Lung (tissue), 17 donors: ENCODE measurements at places on chromosomes 12 and 14.

DNA sequence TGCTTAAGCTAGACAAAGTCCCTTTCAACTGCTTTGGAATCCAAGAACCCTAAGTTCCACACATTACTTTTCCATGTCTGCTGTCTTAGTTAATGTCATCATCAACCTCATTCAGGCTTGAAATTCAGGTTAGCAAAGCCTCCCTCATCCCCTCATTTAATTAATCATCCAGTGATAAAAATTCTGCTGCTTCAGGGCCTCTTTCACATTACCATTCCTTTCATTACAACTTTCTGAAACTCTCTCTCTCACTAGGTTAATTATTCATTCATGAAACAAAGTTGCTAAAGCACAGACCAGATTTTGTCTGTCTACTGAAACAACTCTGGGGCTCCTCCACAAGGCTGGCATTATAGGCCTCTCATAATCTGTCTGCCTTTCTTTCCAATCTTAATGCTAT lies 9.4 kb upstream of the VTI1B start:
- H3K4me1 ChIP-seq: no peaks in the 10 kb centered on the region
- H3K36me3 ChIP-seq: peaks cover 10% of the 10 kb centered on the region
- no peaks in the 10 kb centered on the region for H3K27me3 ChIP-seq
- H3K4me3 ChIP-seq: no peak overlapping the region

GRCh38 chr14:63478010-63478409 lies 65.2 kb downstream of the PPP2R5E start:
- no peak overlapping the region for H3K4me3 ChIP-seq
- H3K36me3 ChIP-seq: no peaks in the 10 kb centered on the region
- H3K27ac ChIP-seq: no peak overlapping the region
- no peaks in the 10 kb centered on the region for H3K4me1 ChIP-seq

- no peak overlapping the region for H3K4me3 ChIP-seq
- H3K27me3 ChIP-seq: no peaks in the 10 kb centered on the region
- H3K36me3 ChIP-seq: no peaks in the 10 kb centered on the region
Measured at GRCh38 chr12:98317939-98318899, 197.2 kb upstream of the TMPO start.

DNA sequence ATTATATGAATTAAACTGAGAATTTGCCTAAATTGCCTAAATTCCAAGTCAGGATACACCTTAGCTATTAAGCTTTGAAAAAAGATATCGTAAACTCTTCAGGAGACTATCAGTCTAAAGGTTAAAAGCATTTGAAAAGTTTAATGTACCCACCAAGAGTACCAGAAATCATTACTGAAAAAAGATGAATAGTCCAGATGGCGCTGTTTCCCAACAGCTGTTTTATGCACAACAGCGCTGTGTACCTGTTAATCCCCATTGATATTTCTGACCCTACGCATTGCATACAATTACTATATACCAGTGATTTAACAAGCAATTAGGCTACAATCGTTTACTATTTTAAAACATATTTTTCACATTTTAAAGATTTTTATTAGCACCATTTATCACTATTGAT lies 185.0 kb downstream of the PLCZ1 start:
- H3K27ac ChIP-seq: no peak overlapping the region
- no peak overlapping the region for H3K4me3 ChIP-seq
- H3K4me1 ChIP-seq: no peaks in the 10 kb centered on the region
- no peak for DNase-seq
- H3K27me3 ChIP-seq: no peaks in the 10 kb centered on the region
- no peaks in the 10 kb centered on the region for H3K36me3 ChIP-seq

- H3K27ac ChIP-seq: no peak overlapping the region
- no peak overlapping the region for H3K4me3 ChIP-seq
- H3K27me3 ChIP-seq: no peaks in the 10 kb centered on the region
- no peaks in the 10 kb centered on the region for H3K36me3 ChIP-seq
- DNase-seq: no peak
Measured at GRCh38 chr12:9736936-9737705, 4.2 kb upstream of the CLECL1 start.

DNA sequence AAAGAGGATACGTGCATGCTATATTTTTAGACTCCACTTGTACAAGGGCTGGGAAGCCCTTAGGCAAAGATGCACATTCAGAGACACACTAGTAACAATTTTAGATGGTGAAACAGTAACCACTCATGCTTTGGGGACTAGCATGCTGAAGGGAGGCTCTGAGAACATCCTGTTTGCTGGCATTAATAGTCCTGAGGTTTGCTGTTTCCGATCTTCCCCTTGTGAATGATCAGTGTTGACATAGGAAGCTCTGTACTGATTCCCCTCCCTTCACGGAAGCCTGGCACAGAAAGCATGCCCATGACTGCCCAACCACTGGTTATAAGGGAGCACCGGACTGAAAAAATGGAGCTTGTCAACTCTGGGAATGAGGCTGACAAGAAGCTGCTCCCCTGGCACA lies 164.6 kb downstream of the GCH1 start:
- DNase-seq: no peak
- H3K36me3 ChIP-seq: no peaks in the 10 kb centered on the region
- H3K27ac ChIP-seq: no peak overlapping the region
- no peaks in the 10 kb centered on the region for H3K27me3 ChIP-seq

- H3K4me1 ChIP-seq: no peaks in the 10 kb centered on the region
- H3K27ac ChIP-seq: no peak overlapping the region
- no peak for DNase-seq
- H3K4me3 ChIP-seq: no peak overlapping the region
- H3K36me3 ChIP-seq: no peaks in the 10 kb centered on the region
- peaks cover 7% of the 10 kb centered on the region for H3K27me3 ChIP-seq
Measured at GRCh38 chr12:131536766-131537165, 174.1 kb upstream of the SFSWAP start.

DNA sequence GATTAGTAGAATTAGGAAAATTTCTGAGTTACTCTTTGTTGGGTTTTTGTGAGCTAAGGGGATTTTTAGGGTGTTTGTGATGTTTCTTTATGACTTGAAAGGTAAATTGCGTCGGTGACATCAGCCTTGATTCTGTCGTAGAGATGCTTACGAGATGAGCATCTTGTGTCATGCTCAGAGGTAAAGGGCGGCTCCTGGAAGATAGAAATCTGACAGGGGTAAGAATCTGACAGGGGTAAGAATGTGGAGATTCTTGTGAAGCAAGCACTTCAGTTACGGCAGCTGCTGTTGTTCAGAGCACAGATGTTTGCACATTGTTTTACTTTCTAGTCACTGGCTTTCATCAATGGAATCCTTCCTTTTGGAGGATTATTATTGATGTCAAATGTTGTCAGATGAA lies 22.5 kb downstream of the EML1 start:
- H3K4me3 ChIP-seq: no peak overlapping the region
- no peak overlapping the region for H3K27ac ChIP-seq

DNA sequence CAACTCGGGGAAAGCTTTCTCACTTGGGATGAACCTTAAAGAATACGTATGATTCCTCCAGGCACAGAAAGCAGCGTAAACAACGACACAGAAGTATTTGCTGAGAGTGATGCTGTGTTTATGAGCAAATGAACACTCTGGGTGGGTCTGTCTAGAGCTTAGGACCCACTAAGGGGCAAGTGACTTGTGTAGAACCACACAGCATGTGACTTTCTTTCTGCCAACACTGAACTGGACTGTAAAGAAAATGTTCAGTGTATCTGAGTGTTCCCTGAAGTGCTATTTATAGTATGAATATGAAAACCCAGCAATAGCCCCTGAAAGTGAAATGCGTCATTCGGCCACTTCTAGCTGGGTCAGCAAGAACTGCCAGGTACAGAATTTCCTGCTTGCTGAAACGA lies 78.5 kb downstream of the ST8SIA1 start:
- peak overlapping the region; percentile 83 for H3K27ac ChIP-seq
- H3K4me1 ChIP-seq: peaks cover 47% of the 10 kb centered on the region
- no peaks in the 10 kb centered on the region for H3K27me3 ChIP-seq
- H3K4me3 ChIP-seq: no peak overlapping the region
- H3K36me3 ChIP-seq: no peaks in the 10 kb centered on the region

GRCh38 chr12:32089586-32089985 lies 17.1 kb upstream of the BICD1 start:
- no peak overlapping the region for H3K4me3 ChIP-seq
- H3K36me3 ChIP-seq: no peaks in the 10 kb centered on the region
- H3K27ac ChIP-seq: no peak overlapping the region
- DNase-seq: no peak

DNA sequence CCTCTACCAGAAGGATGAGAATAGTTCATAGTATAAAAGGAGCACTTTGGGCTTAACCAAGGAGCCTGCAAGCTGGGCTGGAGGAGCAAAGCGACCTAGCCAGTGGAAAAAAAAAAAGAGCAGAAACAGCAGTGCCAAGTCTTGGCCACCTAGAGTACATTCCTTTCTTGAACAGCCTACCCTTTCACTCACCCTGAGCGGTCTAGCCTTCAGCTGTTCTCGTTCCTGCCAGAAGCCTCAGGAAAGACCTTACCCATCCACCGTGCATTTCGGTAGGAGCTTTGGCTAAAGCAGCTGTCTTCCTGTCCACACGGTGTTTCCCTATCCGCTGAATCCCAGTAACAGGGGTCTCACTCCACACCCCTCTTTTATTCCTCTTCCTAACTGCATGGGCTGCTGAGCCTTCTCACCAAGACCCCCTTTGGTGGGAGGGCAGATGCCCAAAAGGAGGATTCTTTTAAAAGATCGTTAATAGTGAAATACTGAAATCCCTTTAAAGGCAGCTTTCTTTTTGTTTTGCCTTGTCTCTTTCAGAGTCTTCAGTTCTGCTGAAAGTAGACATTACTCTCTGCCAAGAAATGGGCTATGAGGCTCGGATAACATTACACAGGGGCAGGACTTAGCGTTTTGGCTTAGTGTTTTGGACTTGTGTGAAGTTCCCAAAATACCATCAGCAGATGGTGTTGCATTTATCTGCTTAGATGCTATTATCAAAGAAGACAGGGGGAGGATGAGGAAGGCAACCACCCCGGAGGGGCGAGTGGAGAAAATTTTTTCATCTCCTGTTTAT lies 88.5 kb upstream of the METAP2 start:
- H3K4me3 ChIP-seq: no peak overlapping the region
- peaks cover 9% of the 10 kb centered on the region for H3K4me1 ChIP-seq
- peak; percentile 39 for DNase-seq
- H3K27me3 ChIP-seq: no peaks in the 10 kb centered on the region
- H3K27ac ChIP-seq: peak overlapping the region; percentile 47

DNA sequence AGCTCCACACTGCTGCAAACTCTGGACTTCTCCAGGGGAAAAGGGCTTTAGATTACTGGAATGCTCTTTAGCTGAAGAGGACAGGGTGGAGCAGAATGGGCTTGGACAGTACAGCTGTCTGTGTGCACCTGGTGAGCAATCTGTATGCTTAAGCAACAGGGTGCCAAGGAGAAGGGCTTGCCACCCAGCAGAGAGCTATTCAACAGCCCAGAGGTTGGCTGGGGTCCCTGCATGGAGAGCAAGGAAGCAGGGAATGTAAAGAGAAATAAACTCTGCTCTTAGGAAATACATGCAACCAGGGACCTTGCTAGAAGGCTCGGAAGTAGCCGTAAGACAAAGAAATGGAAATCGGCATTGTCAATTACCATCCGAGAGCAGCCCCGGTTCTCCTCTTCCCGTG lies 53.0 kb upstream of the CORO1C start:
- no peaks in the 10 kb centered on the region for H3K27me3 ChIP-seq
- H3K4me3 ChIP-seq: no peak overlapping the region
- H3K36me3 ChIP-seq: peaks cover 42% of the 10 kb centered on the region
- DNase-seq: no peak
- peaks cover 5% of the 10 kb centered on the region for H3K4me1 ChIP-seq

DNA sequence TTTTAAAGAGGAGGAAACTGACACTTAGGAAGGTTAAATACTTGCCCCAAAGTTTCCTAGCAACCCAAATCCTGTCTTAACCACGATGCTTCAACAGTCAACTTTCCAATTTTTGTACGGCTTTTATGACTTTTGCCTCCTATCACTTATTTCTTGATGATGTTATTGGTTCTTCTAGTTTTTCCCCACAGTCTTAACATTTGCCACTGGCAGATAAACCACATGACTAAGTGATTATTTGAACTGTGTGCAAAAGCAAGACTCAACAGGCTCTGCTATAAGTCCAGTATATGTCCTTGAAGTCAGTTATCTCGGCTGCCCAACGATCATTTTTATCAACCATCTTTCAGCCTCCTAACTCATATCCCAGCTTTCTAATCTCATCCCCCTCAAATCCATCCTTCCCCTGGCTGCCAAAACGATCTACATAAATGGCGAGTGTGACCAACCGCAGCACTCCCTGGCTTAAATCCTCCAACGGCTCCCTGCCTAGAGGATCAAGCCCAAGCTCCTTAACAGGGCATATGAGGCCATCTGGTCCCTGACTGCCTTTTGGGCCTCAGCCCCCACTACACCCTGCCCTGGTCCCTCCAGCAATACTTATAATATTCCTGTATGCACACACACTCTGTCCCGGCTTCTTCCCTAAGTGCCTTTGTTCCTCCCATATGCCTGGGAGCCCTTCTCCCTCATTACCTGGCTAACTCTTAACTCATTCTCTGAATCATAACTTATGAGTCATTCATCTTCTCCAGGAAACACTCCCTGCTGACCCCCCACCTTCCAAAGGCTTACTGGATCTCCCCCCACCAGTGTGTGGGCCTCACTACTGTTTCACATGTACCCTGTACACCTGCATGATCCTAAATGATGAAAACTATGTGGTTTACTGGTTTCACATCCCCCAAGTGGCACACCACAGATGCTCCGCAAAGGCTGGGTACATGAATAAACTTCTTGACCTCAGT lies 8.8 kb downstream of the VPS37B start:
- H3K4me1 ChIP-seq: peaks cover 31% of the 10 kb centered on the region
- peak overlapping the region; percentile 59 for H3K27ac ChIP-seq
- no peaks in the 10 kb centered on the region for H3K36me3 ChIP-seq

GRCh38 chr14:103688906-103689902 lies 26.0 kb downstream of the XRCC3 start:
- H3K4me1 ChIP-seq: peaks cover 4% of the 10 kb centered on the region
- H3K27ac ChIP-seq: peak overlapping the region; percentile 11
- H3K36me3 ChIP-seq: peaks cover 44% of the 10 kb centered on the region
- peak; percentile 59 for DNase-seq
- no peaks in the 10 kb centered on the region for H3K27me3 ChIP-seq

DNA sequence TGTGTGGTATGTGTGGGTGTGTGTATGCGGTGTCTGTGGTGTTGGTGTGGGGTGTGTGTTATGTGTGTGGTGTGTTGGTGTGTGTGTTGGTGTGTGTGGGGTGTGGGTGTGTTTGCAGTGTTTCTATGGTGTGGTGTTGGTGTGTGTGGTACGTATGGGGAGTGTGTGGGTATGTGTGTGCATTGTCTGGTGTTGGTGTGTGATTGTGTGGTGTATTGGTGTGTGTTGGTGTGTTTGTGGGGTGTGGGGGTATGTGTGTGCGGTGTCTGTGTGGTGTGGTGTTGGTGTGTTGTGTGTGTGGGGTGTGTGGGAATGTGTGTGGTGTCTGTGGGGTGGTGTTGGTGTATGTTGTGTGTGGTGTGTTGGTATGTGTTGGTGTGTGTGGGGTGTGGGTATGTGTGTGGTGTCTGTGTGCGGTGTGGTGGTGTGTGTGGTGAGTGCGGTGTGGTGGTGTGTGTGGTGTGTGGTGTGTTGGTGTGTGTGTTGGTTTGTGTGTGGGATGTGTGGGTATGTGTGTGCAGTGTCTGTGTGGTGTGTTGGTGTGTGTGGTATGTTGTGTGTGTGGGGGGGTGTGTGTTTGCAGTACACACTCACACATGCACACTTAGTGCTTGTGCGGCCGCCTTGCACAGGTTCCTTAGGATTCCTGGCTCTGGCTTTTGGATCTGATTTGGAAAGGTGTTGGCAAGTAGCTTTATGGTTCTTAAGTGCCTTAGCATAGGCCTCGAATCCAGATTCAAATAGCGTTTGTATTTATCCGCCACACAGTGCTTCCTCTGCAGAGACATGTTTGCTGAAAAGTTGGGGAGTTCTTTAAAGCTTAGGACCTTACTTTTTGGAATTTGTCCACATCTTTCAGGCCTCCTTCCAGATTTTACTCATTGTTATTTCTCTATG lies 16.4 kb downstream of the MLXIP start:
- H3K4me1 ChIP-seq: peaks cover 22% of the 10 kb centered on the region
- H3K36me3 ChIP-seq: peaks cover under 1% of the 10 kb centered on the region
- peak overlapping the region; percentile 79 for H3K27ac ChIP-seq
